ENCODE measurements at places on chromosomes 16 and 17. TPM values are rescaled to one million over a fixed set of nuclear protein-coding genes. Genes with fewer than 3 reads are reported as not detected.

- no peak for DNase-seq
Observed at GRCh38 chr16:13296206-13296605, 394.8 kb downstream of the SHISA9 start.

The TBC1D3K gene
- total RNA-seq, result not detected

- peak; percentile 52 for DNase-seq
Observed at GRCh38 chr17:19897090-19897837, 29.5 kb upstream of the ULK2 start.

GRCh38 chr16:60318486-60318885, 1584.4 kb upstream of the GOT2 start:
- no peak for DNase-seq

- DNase-seq, result no peak
Observed at GRCh38 chr17:30433514-30433913, 43.7 kb upstream of the GOSR1 start.

DNA sequence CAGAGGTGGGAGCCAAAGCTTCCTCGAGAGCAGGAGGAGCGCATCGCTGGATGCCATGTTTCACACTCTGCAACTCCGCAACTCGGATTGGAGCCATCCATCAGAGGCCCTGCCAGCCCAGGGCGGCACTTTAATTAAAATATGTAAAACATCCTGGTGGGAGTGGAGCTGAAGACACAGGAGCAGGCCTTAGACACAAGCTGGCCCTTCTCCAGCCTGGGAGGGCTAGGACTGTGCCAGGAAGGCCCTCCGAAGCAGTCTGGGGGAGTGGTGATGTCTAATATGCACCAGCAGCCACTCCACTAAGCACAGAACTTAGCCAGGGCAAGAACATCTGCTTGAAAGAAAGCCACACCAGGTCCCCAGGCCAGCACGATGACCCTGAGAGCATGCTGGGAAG, 5.8 kb upstream of the CCDC182 start:
- DNase-seq, result no peak

The ITGA3 gene
- total RNA-seq, result 35.9 TPM

DNA sequence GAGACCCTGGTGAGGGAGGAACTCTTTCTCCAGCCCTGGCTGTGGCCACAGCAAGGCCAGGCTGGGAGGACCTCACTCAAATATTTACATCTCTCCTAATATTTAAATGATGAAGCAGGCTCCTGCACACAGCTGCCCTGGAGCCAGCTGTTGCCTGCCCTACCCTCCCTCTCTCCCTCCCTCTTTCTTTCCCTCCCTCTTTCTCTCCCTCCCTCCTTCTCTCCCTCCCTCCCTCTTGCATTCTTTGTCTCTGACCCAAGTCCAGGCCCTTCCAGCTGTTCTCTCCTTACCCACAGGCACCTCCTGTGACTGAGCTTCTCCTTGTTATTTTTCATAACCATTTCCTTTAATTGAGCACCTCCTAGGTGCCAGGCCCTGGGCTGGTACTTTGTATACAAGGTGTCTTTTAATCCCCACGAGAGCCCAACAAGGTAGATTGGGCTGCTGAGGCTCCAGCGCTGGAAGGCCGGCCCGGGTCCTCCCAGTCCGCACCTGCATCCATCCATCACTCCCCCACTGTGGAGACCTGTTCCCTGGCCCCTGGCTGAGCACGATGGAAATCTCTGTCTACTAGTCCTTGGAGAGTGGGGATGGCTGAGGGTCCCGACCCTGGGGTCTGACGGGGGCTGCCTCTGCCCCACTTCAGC, 242.3 kb downstream of the SEC14L1 start:
- DNase-seq, result no peak

DNA sequence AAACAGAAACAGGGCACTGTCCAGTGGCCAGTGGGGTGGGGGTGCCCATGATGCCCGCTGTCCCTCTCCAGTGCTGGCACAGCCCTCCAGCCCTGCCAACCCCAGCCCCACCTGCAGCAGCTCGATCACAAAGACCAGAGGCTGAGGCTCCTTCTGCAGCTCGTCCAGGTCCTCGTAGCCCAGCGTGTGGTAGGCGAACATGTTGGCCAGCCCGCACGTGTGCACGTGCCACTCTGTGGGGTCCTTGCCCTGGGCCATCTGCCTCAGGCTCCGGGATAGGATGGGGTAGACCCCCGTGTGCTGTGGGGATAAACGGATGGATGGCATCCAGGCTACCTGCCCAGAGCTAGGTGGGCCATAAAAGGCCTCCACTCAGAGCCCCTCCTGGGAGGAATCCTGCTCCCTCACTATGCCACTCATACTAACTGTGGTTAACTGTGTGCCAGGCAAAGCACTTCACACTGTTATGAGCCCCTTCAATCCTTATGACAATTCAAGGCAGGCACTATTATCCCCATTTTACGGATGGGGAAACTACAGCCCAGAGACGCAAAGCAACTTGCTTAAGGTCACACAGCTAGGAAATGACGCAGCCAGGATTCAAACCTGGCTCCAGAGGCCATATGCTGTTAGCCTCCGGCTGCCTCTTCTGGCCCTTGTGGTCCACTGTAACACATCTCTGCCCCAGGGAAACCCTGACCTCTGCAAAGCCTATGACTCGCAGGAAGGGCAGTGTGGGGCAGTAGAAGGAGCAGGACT, 6.5 kb downstream of the AIPL1 start:
- no peak for DNase-seq

GRCh38 chr16:65094009-65094408, 27.9 kb downstream of the CDH11 start:
- no peak for DNase-seq

Data from left cardiac atrium (tissue), 4 donors.